ENCODE measurements at places on chromosomes 4 and X. TPM values are rescaled to one million over a fixed set of nuclear protein-coding genes. Genes with fewer than 3 reads are reported as not detected.

DNA sequence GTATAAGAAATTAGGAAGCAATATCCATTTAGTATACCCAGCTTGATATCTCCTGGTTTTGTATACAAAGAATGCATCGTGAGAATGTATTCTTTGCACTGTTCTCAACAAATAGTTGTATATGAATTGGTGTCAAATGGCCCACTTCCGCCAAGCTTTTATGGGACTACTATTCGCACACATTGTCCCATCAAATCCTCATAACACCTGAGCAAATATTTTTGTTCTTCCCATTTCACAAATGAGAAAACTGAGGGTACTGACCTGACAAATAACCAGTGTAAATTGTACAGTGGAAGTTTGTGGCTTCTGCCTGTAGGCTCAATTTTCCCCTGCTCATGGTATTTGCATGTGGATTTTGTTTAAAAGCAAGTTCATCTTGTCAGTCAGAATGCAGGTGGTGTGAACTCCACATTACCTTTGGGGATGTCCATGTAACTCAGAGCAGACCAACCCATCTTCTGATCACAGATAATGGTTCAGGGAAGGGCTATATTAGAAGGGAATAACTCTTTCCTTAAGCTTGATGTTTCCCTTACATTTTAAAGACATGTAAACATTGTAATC, 51.5 kb upstream of the FAM241A start:
- H3K27ac ChIP-seq: no peak overlapping the region
- no peaks in the 10 kb centered on the region for H3K36me3 ChIP-seq
- H3K27me3 ChIP-seq: peaks cover 6% of the 10 kb centered on the region
- H3K4me1 ChIP-seq: no peaks in the 10 kb centered on the region
- DNase-seq: no peak
- no peak overlapping the region for H3K4me3 ChIP-seq

GRCh38 chr4:72325215-72325614, 243.8 kb downstream of the ADAMTS3 start:
- H3K27ac ChIP-seq: no peak overlapping the region
- H3K4me3 ChIP-seq: no peak overlapping the region
- H3K4me1 ChIP-seq: no peaks in the 10 kb centered on the region
- DNase-seq: no peak
- H3K27me3 ChIP-seq: no peaks in the 10 kb centered on the region

DNA sequence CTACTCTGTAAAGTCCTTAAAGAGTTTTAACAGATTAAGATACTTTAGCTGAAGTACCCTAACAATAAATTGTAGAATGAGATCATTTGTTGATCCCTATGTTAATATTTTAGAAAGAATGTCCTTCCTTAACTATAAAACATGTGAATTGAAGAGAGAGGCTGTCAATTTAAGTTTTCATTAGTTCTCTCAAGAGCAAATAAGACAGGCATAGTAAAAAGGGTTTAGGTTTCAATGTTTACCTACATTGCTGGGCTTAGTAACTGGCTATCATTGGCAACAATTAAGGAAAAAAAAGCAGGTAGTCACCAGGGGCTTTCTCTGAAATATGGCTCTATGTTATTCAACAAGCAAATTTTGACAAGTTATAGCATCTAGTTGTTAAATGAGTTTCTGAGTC, 91.5 kb downstream of the ATRX start:
- H3K27ac ChIP-seq: no peak overlapping the region
- no peaks in the 10 kb centered on the region for H3K27me3 ChIP-seq
- no peak for DNase-seq
- H3K36me3 ChIP-seq: peaks cover 10% of the 10 kb centered on the region

DNA sequence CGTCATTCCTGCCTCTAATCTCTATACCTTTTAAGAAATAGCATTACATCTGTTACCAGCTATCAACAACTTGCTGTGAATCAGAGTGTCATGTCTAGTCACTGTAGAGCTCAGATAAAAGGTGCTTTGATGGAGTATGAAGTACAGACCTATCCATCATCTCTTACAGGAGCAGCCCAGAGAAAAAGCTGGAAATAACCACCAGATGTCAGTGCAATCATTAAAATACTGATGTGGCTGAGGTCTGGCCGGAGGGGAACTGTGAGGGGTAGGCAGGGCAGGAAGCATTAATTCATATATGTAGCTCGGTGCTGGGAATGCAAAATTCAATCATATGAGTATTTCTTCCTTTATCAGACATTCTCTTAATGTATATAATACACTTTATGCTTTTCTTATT, 100.6 kb downstream of the AKAP4 start:
- no peaks in the 10 kb centered on the region for H3K36me3 ChIP-seq
- DNase-seq: peak; percentile 37
- no peak overlapping the region for H3K27ac ChIP-seq
- H3K4me3 ChIP-seq: no peak overlapping the region

GRCh38 chrX:29662101-29662500, 553.3 kb upstream of the MAGEB2 start:
- no peaks in the 10 kb centered on the region for H3K4me1 ChIP-seq
- no peaks in the 10 kb centered on the region for H3K27me3 ChIP-seq
- no peak overlapping the region for H3K4me3 ChIP-seq
- DNase-seq: no peak

DNA sequence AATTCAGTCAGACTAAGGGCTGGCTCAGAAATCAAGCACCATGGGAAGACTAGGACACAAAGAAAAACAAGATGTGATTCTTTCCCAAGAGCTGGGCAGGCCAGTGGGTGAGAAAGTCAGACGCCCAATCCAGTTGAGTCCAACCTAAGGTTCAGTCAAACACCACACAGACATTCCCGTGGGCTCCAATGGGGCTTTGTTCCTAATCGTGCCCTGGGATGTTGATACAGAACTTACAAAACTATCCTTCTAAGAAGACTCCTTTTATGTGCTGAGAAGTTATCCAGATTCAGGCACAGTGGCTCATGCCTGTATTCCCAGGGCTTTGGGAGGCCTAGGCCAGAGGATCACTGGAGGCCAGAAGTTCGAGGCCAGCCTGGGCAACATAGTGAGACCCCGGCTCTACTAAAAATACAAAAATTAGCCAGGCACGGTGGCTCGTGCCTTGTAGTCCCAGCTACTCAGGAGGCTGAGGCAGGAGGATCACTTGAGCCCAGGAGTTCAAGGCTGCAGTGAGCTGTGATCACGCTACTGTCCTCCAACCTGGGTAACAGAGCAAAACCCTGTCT, 3.7 kb downstream of the BLOC1S4 start:
- H3K27me3 ChIP-seq: no peaks in the 10 kb centered on the region
- no peak overlapping the region for H3K27ac ChIP-seq
- DNase-seq: no peak

DNA sequence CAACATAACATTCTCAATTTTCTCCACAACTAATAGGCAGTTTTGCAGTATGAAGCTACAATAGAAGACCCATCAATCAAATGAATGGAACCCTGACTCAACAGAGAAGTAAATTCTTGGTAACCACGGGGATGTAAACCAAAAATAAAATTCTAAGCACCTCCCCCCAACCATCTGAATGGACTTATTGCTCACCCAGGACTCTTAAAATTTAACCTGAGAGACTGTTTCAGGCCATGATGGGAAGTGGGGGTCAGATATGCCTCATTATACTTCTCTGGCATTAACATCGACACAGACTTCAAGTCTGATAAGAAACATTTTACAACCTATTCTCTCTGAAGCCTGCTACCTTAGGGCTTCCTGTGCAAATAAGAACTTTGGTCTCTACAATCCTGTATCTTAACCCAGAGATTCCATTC, 620.9 kb downstream of the TLL1 start:
- no peaks in the 10 kb centered on the region for H3K36me3 ChIP-seq
- DNase-seq: no peak
- no peak overlapping the region for H3K4me3 ChIP-seq
- no peak overlapping the region for H3K27ac ChIP-seq

DNA sequence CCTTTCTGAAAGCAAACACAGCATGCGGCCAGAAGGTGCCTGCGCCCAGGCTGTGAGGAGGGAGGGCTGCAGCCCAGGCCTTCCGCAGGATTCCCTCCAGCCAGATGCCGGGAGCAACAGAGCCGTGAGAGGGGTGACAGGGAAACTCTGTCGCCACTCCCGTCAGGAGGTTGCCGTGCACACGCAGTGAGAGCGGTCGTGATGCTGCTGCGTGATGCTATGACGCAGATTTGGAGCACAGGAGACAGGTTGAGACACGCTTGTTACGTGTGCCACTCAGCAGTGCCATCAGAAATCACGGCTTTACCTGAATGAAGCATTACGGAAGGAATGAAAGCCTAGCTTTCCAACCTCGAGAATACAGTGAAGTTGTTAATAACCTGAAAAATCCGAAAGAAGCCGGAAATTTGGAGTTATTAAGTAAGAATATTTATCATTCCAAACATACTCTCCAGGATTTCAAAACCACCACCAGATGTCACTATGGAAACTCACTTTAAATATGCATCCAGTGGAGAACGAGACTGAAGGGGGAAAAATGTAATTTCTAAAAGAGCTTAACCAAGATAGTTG, 54.4 kb downstream of the FAT1 start:
- peaks cover 4% of the 10 kb centered on the region for H3K4me1 ChIP-seq
- H3K27me3 ChIP-seq: no peaks in the 10 kb centered on the region
- peak overlapping the region; percentile 48 for H3K27ac ChIP-seq
- peak; percentile 87 for DNase-seq
- peaks cover 9% of the 10 kb centered on the region for H3K36me3 ChIP-seq

GRCh38 chr4:173365359-173365996, 5.3 kb upstream of the SAP30 start:
- peaks cover 2% of the 10 kb centered on the region for H3K4me1 ChIP-seq
- H3K27ac ChIP-seq: no peak overlapping the region
- no peak for DNase-seq
- H3K36me3 ChIP-seq: no peaks in the 10 kb centered on the region
- H3K4me3 ChIP-seq: no peak overlapping the region

DNA sequence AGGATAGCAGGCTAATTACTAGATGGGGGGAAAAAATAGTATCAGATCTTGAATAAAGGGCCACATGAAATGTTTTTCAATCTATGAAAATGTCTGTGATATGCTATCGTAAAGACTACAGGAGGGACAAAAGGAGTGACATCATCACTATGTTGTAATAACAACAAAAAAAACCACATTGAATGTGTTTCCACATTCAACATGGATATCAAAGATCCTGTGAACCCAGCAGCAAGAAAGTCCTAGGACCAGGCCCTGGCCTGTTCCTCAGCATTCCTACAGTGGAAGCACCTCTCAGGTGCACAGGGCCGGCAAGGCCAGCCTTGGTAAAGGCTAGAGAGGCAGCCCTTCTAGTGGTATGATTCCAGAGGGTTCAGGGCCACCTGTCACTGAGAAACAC, 118.3 kb downstream of the RELL1 start:
- H3K4me1 ChIP-seq: peaks cover 6% of the 10 kb centered on the region
- no peak overlapping the region for H3K4me3 ChIP-seq
- no peaks in the 10 kb centered on the region for H3K36me3 ChIP-seq

GRCh38 chr4:56742080-56742871, 61.2 kb upstream of the HOPX start:
- H3K27me3 ChIP-seq: no peaks in the 10 kb centered on the region
- no peak overlapping the region for H3K4me3 ChIP-seq
- no peaks in the 10 kb centered on the region for H3K4me1 ChIP-seq
- no peak overlapping the region for H3K27ac ChIP-seq

DNA sequence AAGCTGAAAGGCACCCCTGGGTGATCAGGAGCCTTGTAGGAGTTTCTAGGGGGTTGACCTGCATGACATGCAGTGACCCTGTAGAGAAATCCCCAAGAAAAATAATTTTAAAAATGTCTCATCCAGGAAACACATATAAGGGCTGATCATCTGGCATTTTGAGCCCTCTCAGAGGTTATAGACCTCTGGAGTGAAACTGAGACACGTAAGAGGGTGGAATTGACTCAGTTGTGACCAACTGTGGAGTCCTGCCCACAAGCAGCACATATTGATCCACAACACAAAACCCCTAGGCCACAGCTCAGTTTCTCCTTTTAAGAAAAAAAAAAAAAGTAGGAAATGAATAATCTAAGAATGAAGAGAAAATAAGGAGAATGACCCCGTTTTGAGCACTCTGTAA, 32.5 kb upstream of the MTMR8 start:
- no peaks in the 10 kb centered on the region for H3K36me3 ChIP-seq
- H3K4me1 ChIP-seq: no peaks in the 10 kb centered on the region
- H3K27me3 ChIP-seq: no peaks in the 10 kb centered on the region
- no peak for DNase-seq
- H3K4me3 ChIP-seq: no peak overlapping the region
- H3K27ac ChIP-seq: no peak overlapping the region

DNA sequence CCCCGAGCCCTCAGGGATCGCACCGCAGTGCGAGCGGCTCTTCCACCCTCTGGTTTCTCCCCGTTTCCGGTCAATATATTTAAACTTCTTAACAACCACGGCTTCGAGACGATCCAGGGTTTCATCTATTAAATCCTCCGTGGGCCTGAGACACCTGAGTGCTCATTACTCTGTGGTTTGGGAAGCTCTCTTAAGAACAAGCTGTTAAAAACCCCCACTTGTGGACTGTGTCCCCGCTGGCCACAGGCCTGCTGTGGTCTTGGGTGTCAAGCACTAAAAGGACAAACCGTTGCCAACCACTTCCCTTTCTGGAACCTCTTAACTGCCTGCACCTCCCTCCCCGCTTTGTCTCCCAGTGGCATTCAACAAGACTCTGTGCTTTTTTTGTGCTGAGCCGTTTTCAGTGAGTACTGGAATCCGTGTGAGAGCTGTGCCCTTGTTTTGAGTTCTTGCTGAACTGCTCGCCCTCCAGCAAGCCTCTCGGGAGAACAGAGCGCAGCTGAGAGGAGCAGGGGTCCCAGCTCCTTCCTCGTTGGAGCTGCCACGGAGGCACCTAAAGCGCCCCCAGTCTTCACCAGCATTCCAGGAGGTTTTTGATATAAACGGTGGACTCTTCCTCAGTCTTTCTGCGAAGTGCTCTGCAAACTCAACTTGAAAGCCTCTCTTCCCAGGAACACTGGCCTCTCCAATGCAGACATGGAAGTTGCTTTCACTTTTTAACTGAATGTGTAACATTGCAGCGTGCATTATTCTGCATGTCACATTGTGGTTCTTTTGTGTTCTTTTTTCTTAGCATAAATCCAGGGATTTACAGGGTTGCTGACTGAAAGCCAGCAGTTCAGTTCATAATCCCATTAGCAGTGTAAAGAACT, 691 bp upstream of the IGFBP7 start:
- no peaks in the 10 kb centered on the region for H3K27me3 ChIP-seq
- peak overlapping the region; percentile 81 for H3K4me3 ChIP-seq
- peak; percentile 83 for DNase-seq

DNA sequence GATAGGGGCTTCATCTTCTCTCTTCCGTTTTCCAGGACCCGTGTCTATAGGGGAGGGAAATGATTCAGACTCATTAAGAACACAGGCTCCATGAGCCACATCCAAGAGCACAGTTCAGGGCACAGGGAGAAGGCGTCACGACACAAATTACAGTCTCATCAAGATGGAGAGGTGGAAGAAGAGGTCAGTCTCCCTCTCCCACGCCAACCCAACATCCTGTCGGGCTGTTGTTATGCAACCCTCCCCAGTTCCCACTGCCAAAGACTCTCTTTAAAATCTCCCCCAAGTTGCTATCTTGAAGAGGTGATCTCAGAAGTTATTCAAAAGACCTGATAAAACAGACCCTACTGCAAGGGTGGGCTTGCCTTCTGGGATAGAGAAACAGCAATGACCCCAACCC, 12.6 kb downstream of the ZMYM3 start:
- no peaks in the 10 kb centered on the region for H3K4me1 ChIP-seq
- no peak for DNase-seq
- peaks cover 21% of the 10 kb centered on the region for H3K36me3 ChIP-seq

Gene NPY1R
- 1.7 TPM for polyA plus RNA-seq

Gene ETNPPL
- 0.08 TPM for polyA plus RNA-seq

Gene DMRTC1
- not detected for polyA plus RNA-seq
